Esophagus squamous epithelium (tissue), 5 donors: ENCODE measurements at places on chromosomes 16 and 17.

GRCh38 chr17:17849845-17850373 is 13.1 kb upstream of the SREBF1 start:
- DNase-seq = no peak

DNA sequence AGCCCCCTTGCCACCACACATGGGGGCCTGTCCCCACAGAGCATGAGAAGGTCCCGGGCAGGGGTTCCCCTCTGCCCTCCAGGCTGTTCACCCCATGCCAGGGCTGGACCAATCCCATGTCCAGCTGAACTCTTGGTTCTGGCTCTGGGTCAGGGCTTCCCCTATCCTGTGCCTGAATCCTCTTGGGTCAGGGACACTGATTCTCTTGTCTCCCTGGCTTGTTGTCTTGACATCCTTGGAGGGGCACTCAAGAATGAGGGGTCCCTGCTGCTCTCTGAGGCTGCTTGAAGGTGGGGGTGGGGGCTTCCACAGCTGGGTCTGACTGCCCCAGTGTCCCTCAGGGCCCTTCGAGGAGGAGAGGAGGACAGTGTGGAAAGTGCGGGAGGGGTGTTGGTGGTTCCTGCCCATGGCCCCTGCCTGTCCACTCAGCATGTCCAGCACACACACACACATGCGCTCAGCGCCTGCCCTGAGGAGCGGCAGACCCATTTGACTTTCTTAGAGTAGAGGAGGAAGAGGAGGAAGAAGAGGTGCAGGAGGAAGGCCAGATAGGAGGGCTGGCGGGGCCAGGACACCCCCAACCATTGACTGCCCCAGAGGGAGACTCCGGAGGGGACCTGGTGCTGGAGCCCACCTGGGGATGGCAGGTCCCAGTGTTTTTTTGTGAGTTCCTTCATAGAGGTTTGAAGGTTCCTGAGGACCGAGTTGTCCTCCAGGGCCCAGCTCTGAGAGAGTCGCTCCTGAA is 47.0 kb downstream of the TNFRSF13B start:
- DNase-seq = no peak

DNA sequence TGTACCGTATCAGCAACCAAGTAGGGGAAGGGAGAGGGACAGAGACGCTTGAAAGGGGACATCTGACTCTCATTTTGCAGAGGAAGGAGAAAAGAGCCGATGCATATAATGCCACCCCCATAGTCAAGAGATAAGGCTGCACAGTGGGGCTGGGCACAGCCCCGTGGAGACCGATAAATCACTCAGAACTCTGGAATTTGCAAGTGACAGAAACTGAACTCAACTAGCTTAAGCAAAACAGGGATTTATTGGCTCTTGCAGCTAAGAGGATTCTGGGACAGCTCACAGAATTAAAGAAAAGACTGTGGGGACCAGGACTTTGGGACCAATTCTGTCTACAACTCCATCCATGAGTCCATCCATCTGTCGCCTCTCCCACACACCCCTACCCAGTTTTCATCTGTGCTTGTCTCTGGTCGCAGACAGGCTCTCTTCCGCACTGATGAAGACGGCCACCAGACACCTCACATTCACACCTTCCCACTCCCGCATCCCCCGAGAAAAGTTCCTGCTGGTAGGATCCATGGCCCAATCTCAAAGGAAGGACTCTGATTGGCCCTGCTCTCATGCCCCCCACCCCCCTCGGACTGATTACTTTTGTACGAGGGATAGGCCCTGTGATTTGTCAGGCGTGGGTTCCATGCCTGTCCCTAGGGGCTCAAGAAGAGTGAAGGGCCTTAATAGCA is 105.9 kb upstream of the RPL38 start:
- no peak for DNase-seq

DNA sequence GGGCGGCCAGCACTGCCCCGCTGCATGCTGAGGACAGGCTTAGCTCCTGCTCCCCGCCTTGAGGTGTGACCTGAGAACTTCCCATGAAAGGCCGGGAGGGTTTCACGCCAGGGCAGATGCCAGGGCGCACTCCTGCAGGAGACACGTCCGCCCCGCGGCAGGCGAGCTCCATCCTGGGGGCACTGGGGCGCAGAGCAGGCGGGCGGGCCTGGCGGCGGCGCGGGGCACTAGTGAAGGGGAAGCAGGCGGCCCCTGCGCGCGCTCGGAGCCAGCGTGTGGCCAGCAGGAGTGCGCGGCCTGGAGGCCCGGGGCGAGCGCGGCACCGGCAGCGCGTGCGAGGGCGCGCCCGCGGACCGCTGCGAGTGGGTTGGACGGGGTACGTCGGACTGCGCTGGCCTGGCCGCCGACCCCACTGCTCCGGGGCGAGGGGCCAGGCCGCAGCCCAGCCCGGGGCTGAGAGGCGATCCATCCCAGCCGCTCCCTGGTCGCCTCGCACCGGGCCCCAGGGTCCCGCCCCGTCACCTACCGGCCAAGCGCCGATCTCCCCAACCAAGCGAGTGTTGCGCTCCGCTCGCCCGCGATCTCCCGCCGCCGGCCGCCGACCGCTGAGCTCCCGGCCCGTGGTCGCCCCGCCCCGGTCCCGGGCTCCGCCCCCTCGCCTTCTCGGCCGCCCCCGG is at the start of gene MAP3K14:
MAP3K14 (minus strand) TSS at position 587 of the 677 bp plus-strand sequence. CDS start 26,275 bp downstream, outside the sequence.
- no peak for DNase-seq

DNA sequence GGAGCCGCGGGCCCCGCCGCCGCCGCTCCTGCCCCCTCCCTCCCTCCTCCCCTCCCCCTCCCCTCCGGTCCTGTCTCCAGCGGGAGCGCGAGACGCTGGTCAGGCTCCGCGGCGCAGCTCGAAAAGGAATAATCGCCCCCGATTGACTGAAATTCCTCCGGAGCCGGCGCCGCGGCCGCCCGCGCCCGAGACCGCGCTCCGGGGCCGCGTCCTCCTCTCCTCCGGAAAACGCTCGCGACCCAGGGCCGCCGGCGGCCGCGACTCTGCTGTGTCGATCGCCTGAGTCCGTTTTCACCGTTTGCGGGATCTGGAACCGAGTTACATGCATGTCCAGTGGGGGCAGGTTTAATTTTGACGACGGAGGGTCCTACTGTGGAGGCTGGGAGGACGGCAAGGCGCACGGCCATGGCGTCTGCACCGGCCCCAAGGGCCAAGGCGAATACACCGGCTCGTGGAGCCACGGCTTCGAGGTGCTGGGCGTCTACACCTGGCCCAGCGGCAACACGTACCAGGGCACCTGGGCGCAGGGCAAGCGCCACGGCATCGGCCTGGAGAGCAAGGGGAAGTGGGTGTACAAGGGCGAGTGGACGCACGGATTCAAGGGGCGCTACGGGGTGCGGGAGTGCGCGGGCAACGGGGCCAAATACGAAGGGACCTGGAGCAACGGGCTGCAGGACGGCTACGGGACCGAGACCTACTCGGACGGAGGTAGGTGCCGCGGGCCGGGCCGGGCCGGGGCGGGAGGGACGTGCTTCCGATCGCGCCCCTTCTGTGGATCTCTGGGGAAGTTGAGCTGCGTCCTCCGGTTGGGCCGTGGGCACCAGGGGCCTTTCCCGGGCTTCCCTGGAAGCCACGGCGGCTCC is 744 bp downstream of the JPH3 start:
- no peak for DNase-seq

- DNase-seq = no peak
Observed at GRCh38 chr17:50051606-50052005, 4.3 kb upstream of the ITGA3 start.

DNA sequence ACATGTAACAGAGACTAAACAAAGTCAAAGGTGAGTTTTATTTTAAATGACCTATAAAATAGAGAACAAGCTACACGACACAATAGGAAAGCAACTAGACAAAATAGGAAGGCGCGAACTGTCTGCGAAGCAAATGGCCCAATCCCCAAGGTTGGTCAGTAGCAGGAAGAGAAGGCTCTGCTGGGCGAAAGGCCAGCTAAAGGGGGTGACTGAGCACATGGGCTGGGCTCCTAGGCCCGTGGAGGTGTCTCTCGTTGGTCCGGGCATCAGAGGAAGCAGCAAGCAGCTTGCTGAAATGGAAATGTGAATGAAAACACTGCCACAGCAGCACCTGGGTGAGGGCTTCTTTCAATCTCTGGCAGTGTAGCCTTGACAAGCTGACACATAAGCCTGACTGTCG is 129.4 kb downstream of the ZNF778 start:
- DNase-seq = no peak

DNA sequence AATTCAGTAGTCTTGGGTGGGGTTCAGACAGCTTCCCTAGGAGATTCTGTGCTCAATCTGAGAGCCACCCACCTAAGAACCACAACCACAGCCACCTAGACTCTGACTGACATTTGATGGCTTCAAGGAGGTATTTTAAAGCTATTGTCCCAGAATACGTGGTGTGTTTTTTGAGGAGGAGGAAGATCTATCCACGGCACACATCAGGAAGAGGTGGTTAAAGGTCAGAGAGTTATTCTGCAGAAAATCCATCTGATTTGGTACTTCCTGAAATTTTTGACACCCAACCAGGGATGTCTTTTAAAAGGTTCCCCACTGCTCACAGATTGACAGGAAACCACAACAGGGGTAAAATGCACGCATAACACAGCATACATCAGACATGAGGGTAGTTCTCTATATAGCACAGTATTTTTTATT is 25.1 kb downstream of the SMARCE1 start:
- no peak for DNase-seq

GRCh38 chr17:73316919-73317505 is 5.2 kb upstream of the CDC42EP4 start:
- DNase-seq = no peak

DNA sequence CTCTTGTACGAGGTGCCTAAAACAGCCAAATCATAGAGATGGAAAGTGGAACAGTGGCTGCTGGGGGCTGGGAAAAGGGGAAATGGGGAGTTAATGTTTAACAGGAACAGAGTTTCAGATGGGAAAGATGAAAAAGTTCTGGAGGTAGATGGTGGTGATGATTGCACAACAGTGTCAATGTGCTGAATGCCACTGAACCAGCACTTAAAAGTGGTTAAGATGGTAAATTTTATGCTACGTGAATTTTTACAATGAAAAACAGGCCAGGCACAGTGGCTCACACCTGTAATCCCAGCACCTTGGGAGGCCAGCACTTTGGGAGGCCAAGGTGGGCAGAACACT is 130.4 kb downstream of the C16orf78 start:
- DNase-seq = no peak

GRCh38 chr16:16887193-16887592 is 508.3 kb downstream of the NPIPA7 start:
- no peak for DNase-seq

- no peak for DNase-seq
Observed at GRCh38 chr17:78016852-78017251, 58.3 kb downstream of the TNRC6C start.

- DNase-seq = no peak
Observed at GRCh38 chr17:44258811-44259351, 9.1 kb downstream of the SLC4A1 start.

GRCh38 chr16:26316683-26317464 is 625.1 kb downstream of the HS3ST4 start:
- DNase-seq = no peak

- no peak for DNase-seq
Observed at GRCh38 chr16:78108451-78108850, 9.0 kb downstream of the WWOX start.

DNA sequence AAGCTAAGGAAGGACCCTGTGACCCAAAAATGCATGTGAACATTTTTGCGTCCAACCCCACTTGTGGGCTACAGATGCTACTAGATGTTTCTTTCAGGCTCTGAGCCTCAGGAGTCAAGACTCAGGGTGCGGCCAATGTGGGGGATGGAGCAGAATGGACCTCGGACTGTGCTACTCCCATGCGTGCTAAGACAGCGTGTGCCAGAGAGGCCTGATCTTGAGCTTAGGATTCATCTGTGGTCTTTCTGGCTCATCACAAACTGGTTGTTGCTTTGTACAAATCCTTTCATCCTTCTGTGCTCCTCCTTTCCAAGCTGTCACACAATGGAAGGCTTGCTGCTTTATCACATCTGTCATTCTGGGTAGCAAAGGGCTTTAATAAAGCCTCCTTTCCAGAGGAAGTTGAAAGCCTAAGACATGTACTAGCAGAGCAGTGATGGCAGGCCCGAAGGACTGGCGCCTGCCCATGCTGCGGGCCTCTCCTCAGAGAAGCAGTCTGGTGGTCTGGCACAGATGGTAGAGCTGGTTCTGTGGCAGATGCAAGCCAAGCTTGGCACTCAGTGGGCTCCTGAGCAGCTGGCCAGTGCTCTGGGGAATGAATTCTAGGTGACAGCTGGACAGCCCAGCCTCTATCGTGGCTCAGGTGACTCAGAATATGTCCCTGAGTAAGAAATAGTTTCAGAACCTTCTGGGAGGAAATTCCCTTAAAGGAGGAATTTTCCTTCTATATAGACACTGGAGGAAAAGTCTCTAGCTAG is 27.8 kb downstream of the COG4 start:
- no peak for DNase-seq

- no peak for DNase-seq
Observed at GRCh38 chr17:44334727-44335126, 10.1 kb upstream of the SLC25A39 start.

GRCh38 chr16:30139583-30140481 is 16.8 kb upstream of the MAPK3 start:
- DNase-seq = no peak

DNA sequence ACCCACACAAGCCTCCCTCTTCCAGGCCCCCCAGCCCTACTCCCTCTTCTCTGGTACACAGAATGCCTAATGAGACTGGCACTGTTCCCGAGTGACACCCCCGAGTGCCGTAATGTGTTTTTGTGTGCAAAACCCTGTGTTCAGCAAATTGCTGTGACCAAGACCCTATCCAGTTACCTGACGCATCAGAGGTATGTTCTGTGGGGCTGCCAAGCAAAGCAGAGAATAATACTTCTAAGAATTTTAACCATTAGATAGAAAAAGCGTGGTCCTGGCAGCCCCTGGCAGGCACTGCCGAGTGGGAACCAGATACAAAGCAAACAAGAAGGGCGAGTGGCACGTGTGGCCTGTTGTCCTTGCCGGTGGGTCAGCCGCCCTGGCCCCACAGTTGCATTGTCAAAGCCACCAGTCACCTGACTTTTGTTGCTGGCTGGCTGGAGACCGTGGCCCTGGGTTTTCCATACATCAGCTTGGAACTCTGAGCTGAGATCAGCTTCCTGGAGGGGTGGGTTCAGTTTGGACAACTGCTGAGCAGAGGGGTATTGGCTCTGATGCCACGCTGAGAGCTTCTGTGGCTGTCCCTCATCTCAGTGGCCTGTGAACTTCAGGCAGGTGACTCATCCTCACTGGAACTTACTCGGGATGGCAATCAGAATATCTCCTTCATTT is 69.1 kb upstream of the BRD7 start:
- no peak for DNase-seq

GRCh38 chr16:57123216-57123973 is 31.0 kb downstream of the CPNE2 start:
- DNase-seq = no peak

- DNase-seq = no peak
Observed at GRCh38 chr16:29738514-29738913, 7.3 kb downstream of the C16orf54 start.
